Cortex of kidney (tissue), 1 donor: ENCODE measurements at places on chromosomes 16 and 17.

DNA sequence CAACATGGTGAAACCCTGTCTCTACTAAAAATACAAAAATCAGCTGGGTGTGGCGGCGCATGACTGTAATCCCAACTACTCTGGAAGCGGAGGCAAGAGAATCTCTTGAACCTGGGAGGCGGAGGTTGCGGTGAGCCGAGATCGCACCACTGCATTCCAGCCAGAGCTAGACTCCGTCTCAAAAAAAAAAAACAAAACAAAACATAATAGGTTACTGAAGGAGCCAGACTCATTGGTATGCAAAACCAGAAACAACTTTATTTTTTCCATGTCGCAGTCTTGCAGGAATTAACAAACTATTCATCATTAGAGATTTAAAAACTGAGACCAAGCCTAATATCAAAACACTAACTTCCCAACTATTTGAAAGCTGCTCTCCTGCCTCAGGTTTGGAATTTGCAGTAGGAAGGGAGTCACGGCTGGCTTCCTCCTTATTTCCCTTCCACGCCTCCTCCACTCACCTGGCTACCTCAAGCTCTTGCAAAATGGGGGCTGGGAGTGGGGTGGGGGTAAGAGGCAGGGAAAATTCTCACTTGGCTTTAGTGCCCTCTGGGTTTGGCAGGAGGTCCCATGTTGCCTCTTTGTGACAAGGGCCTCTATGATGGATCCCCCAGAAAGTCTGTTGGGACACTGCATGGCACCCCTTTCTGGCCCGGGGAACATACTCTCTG lies 34.1 kb upstream of the MYH10 start:
- DNase-seq: no peak

GRCh38 chr16:66979011-66979717 lies 9.2 kb upstream of the CES4A start:
- no peak for DNase-seq

GRCh38 chr16:29848420-29849297 lies 14.4 kb downstream of the CDIPT start:
- DNase-seq: no peak

- DNase-seq: no peak
These were observed 112.1 kb downstream of the SNX11 start for GRCh38 chr17:48219617-48220016.

GRCh38 chr17:51258756-51259563 lies 889 bp downstream of the MBTD1 start:
- no peak for DNase-seq

- no peak for DNase-seq
These were observed 143.1 kb upstream of the GSE1 start for GRCh38 chr16:85469929-85470590.

DNA sequence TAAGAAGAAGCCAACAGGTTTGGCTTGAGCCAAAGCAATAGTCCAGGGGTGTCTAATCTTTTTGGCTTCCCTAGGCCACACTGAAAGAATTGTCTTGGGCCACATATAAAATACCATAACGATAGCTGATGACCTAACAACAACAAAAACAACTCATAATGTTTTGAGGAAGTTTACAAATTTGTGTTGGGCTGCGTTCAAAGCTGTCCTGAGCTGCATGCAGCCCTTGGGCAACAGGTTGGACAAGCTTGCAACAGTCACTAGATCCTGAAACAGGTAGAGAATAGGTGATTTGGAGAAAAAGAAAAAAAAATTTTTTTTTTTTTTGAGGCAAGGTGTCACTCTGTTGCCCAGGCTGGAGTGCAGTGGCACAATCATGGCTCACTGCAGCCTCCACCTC lies 4.5 kb downstream of the CRYBA1 start:
- no peak for DNase-seq

- DNase-seq: no peak
These were observed 641 bp downstream of the SBK1 start for GRCh38 chr16:28292731-28293600.

GRCh38 chr16:88713568-88714419 lies 7.5 kb downstream of the CTU2 start:
- DNase-seq: no peak

- no peak for DNase-seq
These were observed 201.9 kb upstream of the CDH11 start for GRCh38 chr16:65323655-65324237.

DNA sequence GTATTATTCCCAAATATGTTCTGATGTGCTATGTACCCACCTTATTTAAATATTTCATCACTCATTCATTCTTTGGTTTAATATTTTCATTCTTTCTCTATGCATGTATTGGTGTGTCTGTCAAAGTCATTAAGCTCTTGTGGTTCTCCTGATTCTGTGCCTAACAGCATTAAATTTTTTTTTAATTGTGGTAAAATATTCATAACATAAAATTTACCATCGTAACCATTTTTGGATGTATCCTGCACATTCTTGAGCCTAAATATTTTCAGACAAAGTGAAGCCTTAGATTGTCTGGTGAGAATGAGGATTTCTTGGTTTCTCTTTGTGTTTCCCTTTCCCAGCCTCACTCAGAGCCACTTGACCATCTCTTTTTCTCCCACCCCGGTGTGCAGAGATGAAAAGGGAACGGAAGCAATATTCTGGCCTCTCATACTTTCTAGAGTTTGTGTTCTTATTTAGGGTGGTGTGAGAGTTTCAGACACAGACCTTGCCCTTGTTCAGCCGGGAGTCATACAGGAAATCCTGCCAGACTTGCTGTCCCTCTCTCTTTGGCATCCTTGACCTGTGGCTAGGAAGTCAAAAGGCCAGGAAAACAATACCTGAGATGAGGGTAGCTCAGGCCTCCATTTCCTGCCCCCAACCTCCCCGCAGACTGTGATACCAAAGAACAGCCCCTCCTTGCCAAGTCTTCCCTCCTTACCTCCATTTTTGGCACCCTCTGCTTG lies 4.9 kb downstream of the CCL5 start:
- no peak for DNase-seq

DNA sequence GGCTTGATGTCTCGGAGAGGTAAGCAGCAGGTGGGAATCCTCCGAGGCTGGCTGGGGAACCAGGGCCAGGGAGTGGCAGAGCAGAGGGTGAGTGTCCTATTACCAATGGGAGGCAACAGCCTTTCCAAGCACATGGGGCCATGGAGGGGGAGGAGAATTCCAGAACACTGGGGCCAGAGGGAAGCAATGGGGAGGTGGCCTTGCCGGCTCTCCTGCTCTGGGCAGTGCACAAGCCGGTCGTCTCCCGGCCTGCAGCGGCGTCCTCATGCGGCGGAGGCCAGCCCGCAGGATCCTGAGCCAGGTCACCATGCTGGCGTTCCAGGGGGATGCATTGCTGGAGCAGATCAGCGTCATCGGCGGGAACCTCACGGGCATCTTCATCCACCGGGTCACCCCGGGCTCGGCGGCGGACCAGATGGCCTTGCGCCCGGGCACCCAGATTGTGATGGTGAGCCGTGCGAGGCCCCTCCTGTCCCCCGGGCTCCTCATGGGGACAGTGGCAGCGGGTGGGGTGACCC lies 21.9 kb downstream of the SGSH start:
- DNase-seq: no peak

DNA sequence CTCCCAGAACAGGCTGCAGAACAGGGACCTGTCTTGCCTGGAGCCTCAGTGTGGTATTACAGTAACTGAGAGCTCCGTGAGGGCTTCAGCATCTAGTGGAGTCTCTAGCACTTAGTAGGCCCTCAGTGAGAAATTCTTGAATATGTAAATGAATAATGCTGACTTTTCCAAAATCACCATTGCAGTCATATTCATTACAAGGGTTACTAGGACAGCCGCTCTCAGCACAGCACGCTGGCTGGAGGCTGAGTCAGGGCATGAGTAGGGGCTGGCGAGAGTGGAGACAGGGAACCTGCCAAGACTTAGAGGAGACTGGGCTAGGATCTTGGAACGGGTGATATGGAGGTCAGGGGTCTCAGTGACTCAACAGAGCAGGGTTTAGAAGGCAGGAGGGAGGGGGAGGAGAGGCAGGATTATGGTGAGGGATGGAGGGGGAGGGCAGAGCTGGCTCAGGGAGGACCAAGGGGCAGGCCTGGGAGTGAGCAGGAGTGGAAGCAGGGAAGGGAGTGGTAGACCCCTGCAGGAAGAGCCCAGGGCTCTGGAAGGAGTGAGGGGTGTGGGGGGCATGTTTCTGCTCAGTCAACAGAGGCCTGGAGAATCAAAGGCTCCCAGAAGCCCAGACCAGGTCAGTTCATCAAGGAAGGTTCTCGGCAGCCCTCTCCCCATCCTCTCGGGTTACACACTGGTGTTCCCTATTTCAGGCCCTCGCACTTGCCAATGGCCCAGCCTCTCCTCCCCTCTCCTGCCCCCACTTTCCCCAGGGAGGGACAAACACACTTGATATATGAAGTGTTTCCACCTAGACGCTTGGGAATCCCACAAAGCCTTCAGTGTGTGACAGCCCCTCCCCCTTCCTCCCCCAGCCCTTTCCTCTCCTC lies 42.3 kb downstream of the FZD2 start:
- DNase-seq: no peak

GRCh38 chr17:45740553-45741330 lies 43.4 kb upstream of the CRHR1 start:
- DNase-seq: no peak

- DNase-seq: no peak
These were observed 9.0 kb downstream of the C17orf99 start for GRCh38 chr17:78154903-78155811.

DNA sequence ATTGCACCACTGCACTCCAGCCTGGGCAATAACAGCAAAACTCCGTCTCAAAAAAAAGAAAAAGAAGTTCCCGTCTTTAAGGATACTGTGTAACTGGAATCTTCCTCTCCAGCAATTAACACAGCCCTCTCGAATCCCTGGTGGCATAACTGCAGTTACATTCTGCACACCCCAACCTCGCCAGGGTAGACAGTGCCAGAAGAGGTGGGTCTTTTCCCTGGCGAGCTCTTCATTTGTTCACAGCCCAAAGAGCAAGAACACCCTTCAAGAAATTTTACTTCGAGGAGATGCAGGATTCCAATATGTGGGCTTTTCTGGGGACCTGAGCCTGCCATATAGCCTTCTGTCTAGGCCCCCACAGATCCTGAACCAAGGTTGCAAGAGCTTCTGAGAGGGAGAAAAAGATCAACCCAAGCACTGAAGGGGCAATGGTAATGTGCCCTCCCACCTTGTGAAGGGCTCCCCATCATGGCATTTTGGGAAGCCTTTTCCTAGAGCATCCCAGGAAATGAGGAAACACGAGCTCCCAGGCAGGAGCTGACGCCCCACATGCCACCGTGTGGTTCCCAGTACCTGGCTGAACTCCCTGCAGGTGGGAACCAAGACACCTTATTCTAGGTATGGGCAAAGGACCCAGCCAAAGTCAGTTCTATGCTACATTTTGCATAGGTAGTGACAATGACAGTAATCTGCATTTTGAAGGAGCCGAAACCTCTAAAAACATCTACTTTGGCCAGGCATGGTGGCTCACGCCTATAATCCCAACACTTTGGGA lies 26.9 kb downstream of the TK2 start:
- no peak for DNase-seq

- no peak for DNase-seq
These were observed 51.3 kb downstream of the NKD1 start for GRCh38 chr16:50599494-50599893.

- no peak for DNase-seq
These were observed at the start of gene TBX2 for GRCh38 chr17:61399131-61400065. TSS of gene TBX2 (plus strand) at chr17:61399843. CDS start at chr17:61400177, 334 bp downstream.

DNA sequence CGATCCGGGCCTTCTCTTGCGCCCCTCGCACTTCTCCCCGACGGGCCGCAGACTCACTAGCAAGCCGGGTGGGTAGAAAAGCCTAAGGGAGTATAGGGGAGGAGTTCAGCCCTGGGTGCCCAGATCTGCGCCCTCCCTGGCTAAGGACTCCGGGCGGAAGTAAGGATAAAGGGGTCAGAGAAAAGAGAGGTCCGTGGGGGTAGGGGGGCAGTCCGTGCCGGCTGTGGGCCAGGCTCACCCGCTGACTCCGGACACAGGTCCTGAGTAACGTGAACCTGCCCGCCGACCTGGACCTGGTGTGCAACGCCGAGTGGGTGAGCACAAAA lies 1.8 kb downstream of the NAGS start:
- DNase-seq: no peak

GRCh38 chr17:4617590-4618351 lies 23.7 kb downstream of the ALOX15 start:
- no peak for DNase-seq

- no peak for DNase-seq
These were observed 1741.2 kb downstream of the TP53TG3F start for GRCh38 chr16:35200662-35201061.

DNA sequence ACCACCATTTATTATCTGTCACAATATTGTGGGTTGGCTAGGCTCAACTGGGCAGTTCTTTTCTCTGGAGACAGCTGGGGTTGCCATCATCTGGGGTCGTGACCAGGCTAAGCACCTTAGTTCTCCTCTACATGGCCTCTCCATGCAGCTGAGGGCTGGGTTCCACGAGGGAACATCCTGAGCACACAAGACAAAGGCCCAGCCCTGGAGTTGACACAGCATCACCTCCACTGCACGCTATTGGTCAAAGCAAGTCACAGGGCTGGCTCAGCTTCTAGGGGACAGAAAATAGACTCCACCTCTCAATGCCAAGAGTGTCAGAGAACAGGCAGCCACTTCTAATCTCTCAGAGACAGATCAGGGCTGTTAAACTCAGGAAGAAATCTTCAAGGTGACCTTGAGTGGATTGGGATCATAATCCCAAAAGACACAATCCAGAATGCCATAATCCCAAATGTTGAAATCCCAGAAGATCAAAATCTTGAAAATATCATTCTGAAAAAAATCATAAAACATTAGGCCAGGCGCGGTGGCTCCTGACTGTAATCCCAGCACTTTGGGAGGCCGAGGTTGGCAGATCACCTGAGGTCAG lies 13.0 kb upstream of the USP10 start:
- no peak for DNase-seq

GRCh38 chr17:82187500-82187899 lies 25.1 kb downstream of the CCDC57 start:
- no peak for DNase-seq

DNA sequence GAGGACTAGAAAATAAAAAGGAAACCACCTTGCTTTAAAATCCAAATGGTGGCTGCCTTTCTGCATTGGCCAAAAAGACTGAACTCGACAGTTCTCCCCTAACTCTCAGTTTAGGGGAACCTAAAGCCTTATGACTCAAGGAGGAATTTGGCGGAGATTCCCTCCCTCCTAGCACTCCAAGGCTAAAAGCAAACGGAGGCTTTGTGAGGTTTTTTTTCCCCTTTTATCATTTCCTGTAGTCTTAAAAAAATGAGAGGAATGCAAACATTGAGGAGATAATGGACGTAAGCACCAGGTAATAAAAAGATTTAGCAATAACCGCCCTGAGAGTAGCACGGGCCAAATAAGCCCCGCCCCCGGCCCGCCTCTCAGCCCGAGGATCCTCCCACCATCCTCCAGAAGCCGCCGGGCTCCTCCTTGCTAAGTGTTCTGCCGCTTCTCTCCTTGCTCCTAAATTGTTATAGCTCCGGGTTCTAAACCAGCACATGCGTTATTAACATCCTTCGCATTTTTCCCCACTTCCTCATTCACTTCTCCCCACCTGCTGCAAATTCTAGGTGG lies 5.8 kb upstream of the KIFC3 start:
- DNase-seq: no peak

DNA sequence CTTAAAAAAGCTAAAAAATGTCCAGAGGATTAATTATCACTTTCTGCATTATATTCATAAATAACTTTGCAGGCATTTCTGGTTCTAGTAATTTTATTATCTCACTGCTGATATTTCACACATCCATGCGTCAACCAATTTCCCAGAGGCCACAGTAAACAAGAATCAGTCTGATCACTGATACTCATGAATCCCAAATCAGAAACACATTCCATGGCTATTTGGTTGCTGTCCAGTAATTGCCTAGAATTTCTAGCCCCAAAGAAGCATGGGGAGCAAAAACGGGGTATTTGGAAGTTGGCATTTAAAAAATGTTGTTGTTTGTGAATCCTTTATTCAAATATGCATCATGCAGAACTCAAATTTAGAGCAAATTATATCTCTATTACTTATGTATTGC lies 244.8 kb downstream of the CDH8 start:
- DNase-seq: no peak
